Right lobe of liver (tissue), 6 donors: ENCODE measurements at places on chromosomes 3 and 15. TPM values are rescaled to one million over a fixed set of nuclear protein-coding genes. Genes with fewer than 3 reads are reported as not detected.

Gene TMOD2
- 1.3 TPM for total RNA-seq

- DNase-seq = no peak
Observed at GRCh38 chr3:109269577-109270275, 46.6 kb downstream of the DPPA2 start.

Gene GOLGA8R
- 2.1 TPM for total RNA-seq

Gene POPDC2
- 0.64 TPM for total RNA-seq

DNA sequence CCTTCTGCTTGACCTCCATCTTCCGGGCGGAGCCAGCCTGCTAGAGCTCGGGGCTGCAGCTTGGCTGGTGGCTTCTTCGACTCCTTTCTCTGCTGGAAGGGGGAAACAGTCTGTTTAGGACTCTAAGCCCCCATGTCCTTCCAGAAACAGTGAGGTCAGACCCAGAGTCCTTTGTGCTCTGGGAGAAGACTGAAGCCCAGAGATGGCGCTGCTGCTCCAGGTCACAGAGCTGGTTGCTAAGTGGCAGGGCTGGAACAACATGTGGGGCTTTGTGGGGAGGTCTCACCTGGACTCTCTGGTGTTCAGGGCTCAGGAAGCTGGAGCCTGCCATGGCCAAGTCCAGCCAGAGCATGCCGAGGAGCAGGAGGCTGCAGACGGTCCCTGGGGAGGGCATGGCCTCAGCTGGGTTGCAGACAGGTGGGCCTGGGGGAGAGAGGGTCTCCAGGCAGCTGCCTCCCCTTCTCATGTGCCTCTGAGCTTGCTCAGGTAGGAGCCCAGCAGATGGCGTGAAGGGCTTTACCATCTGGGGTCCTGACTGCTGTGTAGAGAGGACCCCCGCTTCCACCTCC lies 2.9 kb downstream of the GHRL start:
- DNase-seq = no peak

Gene SLC2A2
- 465 TPM for total RNA-seq

DNA sequence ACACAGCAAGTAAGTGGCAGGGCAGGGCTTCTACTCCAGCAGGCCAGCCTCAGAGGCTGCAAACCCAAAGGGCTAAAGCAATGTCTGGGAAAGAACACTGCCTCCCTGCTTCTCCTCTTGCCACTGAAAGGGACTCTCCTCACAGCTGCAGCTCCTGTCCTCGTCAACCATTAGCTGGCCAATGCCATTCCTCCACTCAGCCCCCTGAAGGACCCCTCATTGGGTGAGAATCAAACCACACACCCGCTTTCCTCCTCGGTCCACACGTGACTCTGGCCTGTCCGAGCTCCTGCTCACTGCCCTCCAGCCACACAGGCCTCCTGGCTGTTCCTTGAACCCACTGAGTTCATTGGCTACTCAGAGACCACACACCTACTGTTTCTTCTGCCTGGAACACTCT lies 253.7 kb upstream of the TLE3 start:
- no peak for DNase-seq

DNA sequence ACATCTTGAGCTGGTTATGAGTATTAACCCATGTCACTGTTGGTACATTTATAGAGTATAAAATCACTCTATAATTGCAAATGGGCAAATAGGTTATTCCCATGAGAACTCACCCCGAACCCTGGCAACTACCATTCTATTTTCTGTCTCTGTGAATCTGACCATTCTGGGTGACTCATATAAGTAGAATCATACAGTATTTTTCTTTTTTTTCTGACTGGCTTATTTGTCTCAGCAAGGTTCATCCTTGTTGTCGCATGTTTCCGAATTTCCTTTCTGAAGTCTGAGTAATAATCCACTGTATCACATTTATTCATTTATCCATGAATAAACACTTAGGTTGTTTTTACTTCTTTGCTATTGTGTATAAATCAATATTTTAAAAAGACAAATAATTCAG lies 59.9 kb upstream of the CHRM5 start:
- no peak for DNase-seq

DNA sequence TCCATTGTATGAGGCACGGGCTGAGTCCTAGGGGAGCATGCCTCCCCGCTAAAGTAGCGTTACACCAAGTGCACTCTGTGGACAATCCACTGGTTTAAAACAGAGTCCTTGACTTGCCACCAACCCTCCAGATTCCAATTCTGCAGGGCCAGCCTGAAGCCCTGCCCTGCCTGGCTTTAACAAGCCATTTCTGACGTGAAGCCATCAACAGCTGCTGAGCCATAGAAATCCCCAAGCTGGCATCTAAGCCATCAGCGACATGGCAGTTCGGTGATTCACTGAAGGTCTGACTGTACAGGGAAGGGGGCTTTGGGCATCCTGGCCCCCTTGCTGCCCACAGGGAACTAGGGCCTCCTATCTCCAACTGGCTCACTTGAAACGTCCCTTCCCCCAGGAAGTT lies 265.7 kb downstream of the UACA start:
- no peak for DNase-seq

Gene SRGAP3
- 3.2 TPM for total RNA-seq

Gene LTK
- 0.86 TPM for total RNA-seq
